ENCODE measurements at places on chromosomes 3 and 15.

- DNase-seq: no peak
These were observed 29.6 kb downstream of the KIF7 start for GRCh38 chr15:89625716-89626115.

DNA sequence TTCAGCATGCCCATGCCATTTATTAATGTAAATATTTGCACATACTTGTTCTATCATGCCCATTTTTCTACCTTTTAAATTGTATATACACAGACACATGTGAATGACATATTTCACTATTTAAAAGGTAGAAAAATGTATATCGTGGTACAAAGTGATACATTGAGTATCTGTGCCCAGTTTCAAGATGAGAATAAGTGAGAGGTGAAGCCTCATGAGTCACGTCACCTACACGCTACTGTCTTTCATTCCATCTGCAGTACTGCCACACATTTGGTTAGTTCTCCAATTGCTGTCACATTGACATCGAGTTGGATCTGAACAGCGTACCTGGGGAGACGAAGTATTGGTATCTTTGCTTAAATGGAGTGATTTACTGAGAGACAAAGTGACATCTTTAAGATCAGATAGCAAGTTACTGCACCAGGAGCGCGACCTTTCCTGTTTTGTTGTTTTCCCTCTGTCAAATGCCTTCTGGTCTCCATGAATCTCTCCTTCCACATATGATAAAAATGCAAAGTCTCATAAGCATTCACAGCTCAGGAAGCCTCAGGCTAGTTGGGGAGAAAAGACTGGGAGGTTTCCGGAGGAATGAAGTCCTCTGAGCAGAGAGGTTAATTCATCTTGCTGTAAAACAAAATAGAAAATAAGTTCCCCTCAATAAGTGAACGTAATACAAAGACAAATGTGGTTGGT, 12.0 kb downstream of the GREM1 start:
- DNase-seq: no peak

- DNase-seq: no peak
These were observed 82.4 kb downstream of the OXSM start for GRCh38 chr3:25872200-25872877.

DNA sequence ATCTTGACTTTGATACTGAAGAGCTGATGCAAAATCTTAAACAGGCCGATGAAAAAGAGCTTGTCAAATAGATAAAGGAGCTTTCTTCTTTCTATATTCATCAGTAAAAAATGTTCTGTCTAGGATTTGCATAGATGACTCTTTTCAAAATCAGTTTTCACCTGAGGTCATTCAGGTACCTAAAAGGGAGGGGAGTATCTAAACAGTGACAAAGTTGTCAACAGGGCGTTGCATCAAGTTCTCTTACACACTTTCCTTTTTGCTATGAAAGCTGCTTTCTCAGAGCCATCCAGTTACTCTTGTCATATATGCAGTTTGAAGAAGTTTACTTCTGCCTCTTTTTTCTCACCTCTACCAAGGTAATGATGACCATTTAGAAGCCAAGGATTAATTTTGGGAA, 60.0 kb downstream of the AKAP13 start:
- no peak for DNase-seq

DNA sequence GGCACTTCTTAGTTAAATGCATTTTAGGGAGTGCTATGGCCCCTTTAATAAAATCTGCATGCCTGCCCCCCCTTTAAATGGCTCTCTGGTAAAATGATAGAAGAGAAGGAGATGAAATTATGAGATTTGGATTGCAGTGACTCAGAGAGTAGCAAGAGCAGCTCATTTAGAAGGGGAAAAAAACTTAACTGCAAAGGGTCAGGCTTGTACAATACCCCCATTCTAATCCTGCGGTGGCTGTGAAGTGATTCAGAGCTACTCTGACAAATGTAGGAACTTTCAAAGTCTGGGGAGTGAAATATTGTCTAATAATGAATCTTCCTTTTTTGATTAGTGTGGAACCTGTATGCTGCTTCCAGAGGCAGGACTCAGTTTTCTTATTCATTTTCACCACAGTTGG, 44.1 kb upstream of the TBC1D23 start:
- no peak for DNase-seq

- DNase-seq: peak; percentile 55
These were observed 306.8 kb downstream of the NTRK3 start for GRCh38 chr15:87949575-87950223.

GRCh38 chr15:67115586-67115969, 50.2 kb downstream of the SMAD3 start:
- DNase-seq: no peak

DNA sequence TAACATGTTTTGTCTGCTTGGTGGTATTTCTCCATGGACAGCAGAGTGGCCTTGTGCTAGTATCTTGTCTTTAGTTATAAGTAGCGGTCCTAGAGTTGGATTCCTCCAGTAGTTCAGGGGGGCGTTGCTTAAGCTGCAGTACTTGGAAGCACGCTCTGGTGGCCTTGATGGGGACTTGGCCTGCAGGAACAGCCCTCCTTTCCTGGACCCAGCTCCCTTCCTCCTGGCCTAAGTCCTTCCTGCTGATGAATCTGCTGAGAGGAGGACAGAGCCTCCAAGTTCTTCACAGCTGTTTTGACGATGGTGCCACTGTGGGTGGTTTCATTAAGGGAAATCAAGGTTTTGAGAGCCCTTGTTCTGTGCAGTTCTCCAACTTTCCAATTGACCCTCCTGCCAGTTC, 38.6 kb upstream of the SEC22A start:
- no peak for DNase-seq

DNA sequence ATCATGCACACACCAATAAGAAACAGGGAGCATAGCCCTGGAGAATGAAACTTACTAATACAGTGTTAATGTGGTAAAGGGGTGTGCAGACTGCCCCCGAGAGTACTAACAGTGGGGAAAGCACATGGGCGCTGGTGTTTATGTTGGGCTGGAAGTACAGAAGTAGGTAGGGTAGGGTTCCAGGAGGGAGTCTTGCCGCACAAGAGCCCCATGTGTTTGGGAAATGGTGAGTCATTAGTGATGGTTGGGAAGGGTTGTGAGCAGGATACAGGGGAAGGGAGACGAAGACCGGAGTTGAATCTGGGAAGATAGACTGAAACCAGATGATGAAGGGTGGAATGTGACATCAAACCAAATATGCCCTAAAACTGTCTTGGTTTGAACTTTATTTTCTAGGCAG, 117.1 kb downstream of the THSD4 start:
- no peak for DNase-seq

GRCh38 chr15:58549013-58549784, 117.4 kb downstream of the LIPC start:
- peak; percentile 36 for DNase-seq

GRCh38 chr15:68209735-68210408, 4.7 kb upstream of the CALML4 start:
- no peak for DNase-seq

DNA sequence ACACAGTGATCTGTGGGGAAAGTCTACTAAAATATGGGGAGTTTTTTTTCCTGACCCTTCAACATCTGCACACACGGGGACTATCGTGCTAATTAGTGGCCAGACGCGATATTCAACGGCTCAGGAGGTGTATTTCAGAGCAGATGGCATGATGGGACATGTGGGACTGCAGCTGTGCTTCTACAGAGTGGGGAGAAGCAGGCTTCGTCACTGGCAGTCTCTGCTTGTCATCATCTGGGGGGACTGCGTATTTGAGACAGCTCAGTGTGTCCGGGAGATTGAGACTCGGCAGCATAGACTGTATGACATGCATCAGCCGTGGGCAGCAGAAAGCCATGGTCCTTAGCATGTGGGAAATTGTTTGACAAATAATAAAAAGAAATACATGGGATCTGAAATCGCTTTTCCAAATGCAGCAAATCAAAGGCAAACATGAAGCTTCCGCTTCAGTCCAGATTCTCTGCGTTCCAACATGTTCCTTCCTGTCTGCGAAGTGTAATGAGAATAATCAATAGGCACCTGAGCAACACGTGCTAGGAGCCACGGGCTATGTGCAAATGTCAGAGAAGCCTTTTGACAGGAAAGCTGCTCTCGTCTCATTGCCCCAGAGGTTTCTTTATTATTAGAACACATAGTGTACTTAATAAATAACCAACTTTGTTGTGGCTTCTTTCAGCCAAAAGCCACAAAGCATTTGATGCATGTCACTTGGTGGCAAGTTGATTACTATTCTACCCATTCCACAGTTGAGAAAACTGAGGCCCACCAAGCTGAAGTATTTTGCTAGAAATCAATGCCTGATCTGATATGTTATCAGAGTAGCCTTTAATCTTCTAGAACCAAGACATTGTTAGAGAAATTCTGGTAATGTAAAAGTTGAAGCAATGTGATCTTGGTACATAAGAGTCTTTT, 276.3 kb downstream of the RYR3 start:
- no peak for DNase-seq

GRCh38 chr3:151384741-151385174, at the start of gene P2RY12:
Gene P2RY12 (minus strand): TSS chr3:151384753. CDS start chr3:151338845, 45,908 bp downstream.
- DNase-seq: no peak

DNA sequence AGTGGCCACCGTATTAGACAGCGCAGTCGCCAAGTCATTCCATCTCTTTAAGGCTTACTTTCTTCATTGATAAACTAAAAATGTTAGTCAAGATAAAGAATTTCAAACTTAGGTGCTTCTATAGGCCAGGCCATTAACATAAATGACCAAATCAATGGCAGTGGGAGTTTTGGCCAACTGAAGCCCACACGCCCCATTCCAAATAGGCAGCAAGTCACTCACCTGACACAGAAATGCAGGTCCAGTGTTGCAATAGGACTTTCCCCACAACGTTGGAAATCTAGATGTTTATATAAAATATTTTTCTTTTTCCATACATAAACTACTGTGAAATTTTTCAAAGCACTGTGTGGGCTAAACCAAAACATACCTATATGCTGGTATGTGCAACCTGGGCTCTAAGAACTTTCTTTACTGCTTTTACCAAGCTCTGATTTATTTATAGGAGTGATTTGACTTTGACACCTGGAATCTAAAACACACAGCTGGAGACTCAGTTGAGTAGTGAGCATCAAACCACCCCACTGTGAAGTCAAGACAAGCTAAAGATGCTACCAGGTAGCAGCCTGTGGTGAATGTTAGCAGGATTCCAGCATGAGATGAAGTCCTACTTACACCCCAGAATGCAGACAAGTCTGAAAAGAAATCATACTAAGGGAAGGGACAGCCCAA, 15.1 kb downstream of the GOLIM4 start:
- DNase-seq: no peak

- DNase-seq: no peak
These were observed 43.2 kb downstream of the GOLGA8S start for GRCh38 chr15:23397779-23398178.

- DNase-seq: no peak
These were observed 17.5 kb downstream of the NUSAP1 start for GRCh38 chr15:41350057-41350717.

DNA sequence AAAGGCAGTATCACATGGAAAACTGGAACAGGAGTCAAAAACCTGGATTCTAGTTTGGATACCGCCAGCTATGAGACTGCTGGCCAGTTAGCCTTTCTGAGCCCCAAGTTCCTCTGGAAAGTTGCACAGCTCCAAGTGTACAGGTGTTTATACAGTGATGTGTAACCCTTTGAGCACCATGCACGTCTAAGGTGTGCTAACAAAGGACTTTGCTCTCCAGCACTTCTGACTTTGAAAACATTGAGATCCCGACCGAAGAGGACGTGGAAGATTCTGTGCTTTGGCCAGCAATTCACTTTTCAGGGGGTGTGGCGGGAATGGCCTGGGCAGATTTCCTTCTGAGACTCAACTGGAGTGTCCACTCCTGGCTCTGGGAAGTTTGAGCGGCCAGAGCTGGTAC, 45.8 kb upstream of the UMPS start:
- DNase-seq: no peak

All from fibroblast of skin of left quadriceps (primary cell).